ENCODE measurements at places on chromosomes 1 and 21.

GRCh38 chr1:209769171-209769904, 13.5 kb downstream of the TRAF3IP3 start:
- DNase-seq, result no peak

- DNase-seq, result no peak
Observed at GRCh38 chr1:191662051-191662450, 496.2 kb upstream of the RGS18 start.

GRCh38 chr1:174131032-174131638, 28.2 kb upstream of the RABGAP1L start:
- DNase-seq, result no peak

DNA sequence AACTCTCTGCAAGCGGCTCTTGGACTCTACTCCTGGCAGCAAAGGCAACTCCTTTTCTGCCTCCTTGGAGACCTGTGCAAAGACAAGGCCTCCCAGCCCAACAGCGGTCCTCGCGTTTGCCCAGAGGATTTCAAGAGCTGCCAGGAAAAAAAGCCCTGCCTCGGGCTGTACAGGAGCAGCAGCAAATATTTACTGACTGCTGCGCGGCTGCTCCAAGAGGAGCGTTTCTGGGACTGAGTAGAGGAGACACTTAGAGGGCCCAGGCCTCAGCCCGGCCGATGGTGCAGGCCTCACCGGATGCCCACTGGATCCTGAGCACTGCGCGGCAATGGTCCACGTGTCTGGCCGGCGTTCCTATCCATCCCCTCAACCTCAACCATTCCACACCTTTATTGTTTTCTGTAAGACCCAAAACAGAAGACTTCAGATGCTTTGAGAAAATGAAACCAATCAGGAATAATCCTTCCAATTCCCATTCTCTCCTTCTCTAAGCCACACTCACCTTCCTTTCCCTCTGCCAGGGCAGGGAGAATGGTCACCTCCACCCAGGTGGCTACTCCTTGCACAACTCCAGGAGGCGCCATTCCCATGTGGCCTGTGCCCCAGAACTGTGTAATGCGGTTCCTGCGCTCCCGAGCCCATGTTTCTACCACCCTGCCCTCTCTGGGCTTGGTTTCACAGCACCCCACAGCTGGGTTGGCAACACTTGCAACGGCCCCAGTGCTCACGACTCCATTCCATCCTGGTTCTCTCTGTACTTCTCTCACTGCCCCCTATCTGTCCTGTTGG, 215.8 kb downstream of the TRABD2B start:
- DNase-seq, result no peak

GRCh38 chr1:30036229-30036547, 687.2 kb downstream of the MATN1 start:
- DNase-seq, result no peak

DNA sequence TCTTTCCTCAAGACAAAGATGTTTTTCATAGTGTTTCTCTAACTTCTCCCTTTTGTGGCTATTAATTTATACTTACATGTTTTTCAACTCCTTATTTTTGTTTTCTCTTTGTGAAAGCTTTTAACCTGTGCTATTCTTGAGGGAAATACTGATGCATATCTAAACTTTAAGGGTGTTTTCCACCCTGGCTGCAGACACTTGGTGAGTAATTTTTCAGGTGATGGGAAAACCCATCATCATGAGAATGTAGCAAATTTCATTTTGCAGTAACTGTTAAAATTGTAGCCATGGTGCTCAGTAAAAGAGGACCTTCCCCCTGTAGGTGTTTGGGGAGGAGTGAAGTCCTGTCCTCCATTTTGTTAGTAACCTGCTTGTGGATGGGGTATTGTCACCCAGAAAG, 124.2 kb downstream of the LIPI start:
- DNase-seq, result no peak

GRCh38 chr1:218164930-218165700, 120.0 kb upstream of the RRP15 start:
- no peak for DNase-seq

- DNase-seq, result peak; percentile 11
Observed at GRCh38 chr21:39555911-39556590, 56.7 kb upstream of the B3GALT5 start.

DNA sequence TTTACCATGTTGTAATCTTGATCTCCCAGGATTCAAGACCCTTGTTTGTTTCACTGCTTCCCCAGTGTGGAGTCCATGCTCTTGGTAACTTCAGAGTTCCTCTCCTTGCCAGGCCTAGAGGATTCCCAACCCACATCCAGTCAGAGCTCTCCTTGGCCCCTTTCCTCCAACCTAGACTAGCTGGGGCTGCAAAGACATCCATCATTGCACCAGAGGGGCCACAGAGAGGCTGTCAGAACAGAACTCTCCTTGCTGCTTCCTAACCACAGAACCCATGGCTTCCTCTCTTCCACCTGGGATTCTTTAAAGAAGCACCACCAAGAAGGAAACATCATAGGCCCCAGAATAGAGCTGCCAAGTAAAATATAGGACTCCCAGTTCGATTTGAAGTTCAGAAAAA, 81.0 kb downstream of the HMGB4 start:
- DNase-seq, result no peak

- DNase-seq, result no peak
Observed at GRCh38 chr1:63668298-63668697, 75.1 kb downstream of the PGM1 start.

DNA sequence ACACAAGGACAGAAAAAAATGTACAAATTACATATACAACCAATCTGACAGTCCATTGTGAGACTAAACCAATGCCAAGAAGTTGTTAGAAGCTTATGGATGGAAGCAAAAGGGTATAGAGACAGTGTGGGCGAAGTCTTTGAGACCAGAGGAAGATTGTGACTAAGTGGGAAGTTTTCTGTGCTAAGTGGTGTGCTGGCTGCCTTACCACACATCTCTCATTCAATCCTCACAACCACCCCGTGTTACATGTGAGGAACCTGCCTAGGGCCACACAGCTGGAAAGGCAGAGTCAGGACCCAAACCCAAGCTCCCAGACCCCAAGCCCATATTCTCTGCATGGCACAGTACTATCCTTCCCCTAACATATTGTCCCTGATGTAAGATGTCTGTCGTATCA, 53.5 kb upstream of the DUSP10 start:
- DNase-seq, result no peak

- no peak for DNase-seq
Observed at GRCh38 chr1:174021591-174022079, 522 bp downstream of the RC3H1 start.

- DNase-seq, result no peak
Observed at GRCh38 chr1:35574655-35575415, 1.7 kb downstream of the TFAP2E start.

DNA sequence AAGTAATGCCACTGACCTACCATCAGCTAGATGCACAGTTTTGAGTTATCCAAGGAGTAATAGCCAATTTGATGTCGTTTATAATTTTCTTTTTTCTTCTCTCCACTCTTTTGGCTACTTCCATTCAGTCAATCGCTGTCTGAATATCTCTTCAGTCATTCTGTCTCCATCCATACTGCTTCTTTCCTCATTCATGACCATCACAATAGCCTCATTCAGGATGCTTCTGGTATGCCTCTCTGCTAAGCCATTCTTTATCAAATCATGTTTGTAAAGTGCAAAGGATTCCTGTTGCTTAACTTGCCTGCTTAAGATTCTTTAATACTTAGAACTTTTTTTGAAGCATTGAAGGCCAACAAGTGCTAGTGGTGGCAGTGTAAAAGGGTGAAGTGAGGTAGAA, 20.2 kb downstream of the TYW3 start:
- DNase-seq, result no peak

- DNase-seq, result no peak
Observed at GRCh38 chr1:106600626-106601025, 455.8 kb upstream of the PRMT6 start.

DNA sequence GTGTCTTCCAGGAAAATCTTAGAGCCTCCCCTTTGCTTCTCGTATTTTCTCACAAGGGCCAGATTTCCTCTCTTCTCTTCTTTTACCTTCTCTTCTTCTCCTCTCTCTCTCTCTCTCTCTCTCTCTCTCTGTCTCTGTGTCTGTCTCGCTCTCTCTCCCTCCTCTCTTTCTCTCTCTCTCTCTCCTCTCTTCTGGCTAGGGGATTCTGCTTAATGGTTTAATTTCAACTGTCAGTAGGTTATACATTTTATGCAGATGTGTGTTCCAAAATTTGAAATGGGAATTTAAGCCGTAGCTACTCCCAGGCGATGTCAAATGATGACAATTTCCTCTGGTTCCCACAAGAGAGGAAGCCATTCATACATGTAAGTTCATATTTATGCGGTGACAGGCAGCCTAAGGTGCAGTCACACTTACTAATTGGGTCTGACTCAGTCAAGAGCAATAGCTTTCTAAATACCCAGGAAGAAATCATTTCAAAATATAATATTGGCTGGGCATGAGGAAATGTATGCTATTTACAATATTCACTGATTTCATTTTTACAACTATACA, 1.4 kb downstream of the DSCAM start:
- no peak for DNase-seq

GRCh38 chr1:7784492-7785071, 491 bp downstream of the PER3 start:
- peak; percentile 54 for DNase-seq

- no peak for DNase-seq
Observed at GRCh38 chr1:227913764-227914721, 33.7 kb downstream of the WNT9A start.

- no peak for DNase-seq
Observed at GRCh38 chr1:47235806-47236205, 3.8 kb upstream of the TAL1 start.

GRCh38 chr1:208893251-208893650, 649.1 kb upstream of the PLXNA2 start:
- DNase-seq, result no peak

DNA sequence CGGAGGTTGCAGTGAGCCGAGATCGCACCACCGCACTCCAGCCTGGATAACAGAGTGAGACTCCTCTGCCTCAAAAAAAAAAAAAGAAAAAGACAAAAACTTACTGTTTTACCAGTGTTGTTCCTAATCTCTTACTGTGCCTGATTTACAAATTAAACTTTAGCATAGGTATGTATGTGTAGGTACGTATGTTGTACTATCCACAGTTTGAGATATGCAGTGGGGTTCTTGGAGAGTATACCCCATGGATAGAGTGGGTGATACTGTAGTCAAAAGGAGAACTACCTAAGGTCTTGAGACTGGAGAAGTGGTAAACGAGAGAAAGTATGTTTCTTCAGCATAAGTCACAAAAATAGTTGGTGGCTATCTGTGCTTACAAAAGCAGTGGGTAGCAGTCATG, 38.6 kb downstream of the RNF11 start:
- no peak for DNase-seq

DNA sequence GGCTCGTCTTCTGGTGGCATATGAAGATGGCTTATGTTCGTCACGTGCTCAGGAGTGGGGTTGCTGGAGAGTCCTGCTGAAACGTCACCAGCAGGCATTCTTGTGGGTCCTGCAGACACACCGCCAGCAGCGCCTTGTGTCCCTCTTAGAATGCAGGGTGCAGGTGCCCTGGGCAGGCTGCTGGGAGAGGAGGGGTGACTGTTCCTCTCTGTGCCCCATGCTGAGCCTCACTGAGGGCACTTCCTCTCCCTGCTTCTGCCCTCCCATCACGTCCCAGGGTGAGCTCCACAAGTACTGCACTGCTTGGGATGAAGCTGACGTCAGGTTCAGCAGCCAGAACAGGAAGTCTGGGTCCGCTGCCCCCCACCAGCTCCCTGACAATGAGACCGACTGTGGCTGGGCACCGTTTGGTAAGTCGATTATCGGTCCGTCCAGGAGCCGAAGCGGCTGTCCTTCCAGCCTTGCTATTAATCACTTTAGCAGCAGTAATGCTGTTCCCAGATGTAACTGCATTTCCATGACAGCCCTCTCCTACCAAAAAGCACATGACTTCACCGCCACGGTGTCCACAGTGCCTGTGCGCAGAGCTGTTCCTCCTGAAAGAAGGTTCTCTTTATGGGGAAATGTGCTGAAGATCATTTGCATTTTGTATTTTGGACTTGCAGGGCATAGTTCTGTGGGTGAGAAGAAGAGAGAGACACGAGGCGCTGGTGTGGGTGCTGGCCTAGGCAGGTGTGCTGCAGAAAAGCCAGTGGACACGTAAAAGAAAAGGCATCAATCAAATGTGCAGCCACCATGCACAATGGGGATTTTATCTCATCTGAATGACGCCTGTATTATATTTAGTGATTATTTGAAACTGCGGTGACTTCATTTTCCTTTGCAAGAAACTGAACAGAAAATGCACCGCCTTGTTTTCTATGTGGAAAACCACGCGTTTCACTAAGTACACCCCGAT, 21.0 kb downstream of the SLC37A1 start:
- peak; percentile 35 for DNase-seq

- DNase-seq, result no peak
Observed at GRCh38 chr1:168365719-168366479, 85.2 kb downstream of the TBX19 start.

DNA sequence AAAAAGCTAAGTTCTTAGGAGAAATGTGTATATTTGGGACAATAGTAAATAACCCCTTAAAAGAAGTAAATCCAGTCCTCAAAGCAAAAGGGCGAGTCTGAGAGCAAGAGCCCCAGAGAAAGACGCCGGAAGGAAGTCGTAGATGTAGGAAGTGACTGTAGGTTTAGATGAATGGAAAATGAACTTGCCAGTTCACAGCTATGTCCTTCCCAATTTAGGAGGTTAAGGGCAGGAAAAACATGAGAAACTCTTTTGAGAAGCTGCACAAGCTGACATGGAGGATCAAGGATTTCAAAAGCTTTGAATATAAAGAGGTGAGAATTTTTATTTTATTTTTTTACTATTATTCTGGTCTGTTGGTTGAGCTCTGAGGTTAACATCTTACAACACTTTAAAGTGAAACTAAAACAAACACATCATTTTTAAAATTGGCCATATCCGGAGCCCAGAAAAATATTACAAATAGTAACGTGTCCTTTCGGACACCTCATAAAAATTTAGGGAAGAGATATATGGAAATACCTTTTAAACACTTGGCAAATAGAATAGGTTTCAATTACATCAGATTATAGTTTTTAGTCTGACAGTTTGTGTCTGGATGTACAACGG, 1178.6 kb downstream of the MRPL39 start:
- DNase-seq, result no peak

- no peak for DNase-seq
Observed at GRCh38 chr1:45867697-45868348, 64.4 kb downstream of the MAST2 start.

DNA sequence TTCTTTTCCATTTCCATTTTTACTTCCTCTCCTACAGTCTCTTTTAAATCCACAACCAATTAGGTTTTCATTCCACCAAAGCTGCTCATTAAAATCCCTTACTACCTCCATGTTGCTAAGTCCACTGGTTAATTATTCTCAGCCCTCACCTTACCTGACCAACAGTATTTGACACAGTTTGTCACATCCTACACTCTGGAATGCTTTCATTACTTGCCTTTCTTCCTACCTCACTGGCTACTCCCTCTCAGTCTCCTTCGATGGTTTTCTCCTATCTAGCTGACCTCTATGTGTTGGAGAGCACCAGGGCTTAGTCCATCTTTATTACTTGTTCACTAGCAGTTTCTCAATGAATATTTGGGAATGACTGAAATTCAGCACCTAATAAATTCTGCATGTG, 78.6 kb downstream of the NME7 start:
- no peak for DNase-seq

- no peak for DNase-seq
Observed at GRCh38 chr1:59552007-59552406, 255.1 kb downstream of the FGGY start.

GRCh38 chr1:173020138-173020750, 30.5 kb downstream of the TNFSF18 start:
- DNase-seq, result no peak

Measured in substantia nigra (tissue), 51 donors.